ENCODE measurements at places on chromosomes 4 and X.

DNA sequence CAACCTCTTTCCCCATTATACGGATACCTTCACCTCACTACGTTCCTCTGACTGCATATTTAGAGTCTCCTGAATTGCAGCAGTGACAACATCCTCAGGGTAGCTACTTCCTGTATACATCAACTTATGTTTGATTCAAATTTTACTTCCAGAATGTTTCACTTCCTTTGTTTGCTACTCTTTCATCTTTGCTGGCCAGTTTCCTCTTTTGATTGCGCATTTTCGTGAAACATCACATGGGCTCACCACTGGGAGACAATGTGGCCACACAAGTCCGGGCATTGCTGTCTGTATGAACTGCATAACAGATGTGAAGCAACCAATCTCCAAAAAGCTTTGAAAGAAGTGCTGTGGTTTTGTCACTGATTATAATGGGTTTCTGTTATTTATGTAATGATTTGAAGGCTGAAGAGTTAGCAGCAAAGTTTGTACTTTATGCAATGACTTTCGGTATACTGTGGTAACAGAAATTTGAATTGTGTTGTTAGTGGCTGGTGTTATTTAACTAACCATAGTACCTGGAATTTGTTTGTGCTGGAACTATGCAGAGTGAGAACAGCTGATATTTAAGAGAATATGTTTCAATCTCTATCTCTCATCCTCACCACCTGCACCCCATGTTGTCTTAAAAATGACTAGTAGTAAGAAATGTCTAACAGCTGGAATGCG is 7.4 kb downstream of the SNCA start:
- peak; percentile 6 for DNase-seq

DNA sequence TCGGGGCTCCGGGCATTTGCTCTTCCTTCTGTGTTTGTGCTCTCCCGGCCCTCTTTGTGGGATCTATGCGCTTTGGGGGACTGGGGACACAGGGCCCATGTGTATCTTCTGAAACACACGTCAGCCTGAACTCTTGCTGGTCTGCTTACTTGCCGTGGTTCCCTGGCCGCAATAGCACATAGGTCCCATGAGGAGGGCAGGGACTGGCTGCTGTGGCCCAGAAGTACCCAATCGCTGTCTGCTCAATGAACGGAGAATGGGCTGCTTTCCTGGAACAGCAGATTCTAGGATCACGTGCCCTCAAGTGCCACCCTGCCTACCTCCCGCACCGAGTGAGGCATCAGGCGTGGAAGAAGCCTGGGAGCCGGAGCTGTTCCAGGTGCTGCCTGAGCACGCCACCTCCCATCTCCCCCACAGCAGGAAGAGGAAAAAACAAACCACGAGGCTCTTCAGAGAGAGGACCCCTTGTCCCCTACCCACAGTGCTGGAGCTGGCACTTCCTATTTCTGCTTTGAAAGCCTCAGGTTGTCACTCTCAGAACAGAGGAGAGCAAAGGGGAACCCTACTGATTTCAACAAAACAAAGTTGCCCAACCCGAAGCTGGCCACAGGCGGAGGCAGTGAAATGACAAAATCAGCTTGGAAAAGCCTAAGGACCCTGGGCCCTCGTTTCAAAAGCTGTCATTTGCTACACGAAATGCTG is 3.8 kb downstream of the G6PD start:
- peak; percentile 28 for DNase-seq

- no peak for DNase-seq
Measured at GRCh38 chrX:150870029-150870428, 28.4 kb downstream of the CD99L2 start.

DNA sequence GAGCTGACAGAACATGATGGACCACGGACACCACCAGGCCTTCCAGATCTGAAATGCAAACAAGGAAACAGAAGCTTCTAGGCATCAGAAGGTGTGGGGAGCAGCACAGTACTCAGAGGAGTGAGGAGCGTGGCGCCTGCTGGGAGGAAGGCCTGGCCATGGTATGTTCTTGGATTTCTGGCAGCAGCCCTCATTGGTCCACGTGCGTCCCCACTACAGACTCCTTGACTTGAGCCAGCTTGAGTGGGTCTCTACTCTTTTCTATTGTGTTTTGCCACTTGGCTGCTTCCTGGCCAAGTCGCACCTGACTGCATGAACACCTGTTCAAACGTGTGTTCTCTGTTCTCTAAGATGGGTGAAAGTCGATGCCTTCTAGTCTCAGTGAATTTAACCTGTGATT is 18.0 kb downstream of the ZNF275 start:
- DNase-seq, result no peak

DNA sequence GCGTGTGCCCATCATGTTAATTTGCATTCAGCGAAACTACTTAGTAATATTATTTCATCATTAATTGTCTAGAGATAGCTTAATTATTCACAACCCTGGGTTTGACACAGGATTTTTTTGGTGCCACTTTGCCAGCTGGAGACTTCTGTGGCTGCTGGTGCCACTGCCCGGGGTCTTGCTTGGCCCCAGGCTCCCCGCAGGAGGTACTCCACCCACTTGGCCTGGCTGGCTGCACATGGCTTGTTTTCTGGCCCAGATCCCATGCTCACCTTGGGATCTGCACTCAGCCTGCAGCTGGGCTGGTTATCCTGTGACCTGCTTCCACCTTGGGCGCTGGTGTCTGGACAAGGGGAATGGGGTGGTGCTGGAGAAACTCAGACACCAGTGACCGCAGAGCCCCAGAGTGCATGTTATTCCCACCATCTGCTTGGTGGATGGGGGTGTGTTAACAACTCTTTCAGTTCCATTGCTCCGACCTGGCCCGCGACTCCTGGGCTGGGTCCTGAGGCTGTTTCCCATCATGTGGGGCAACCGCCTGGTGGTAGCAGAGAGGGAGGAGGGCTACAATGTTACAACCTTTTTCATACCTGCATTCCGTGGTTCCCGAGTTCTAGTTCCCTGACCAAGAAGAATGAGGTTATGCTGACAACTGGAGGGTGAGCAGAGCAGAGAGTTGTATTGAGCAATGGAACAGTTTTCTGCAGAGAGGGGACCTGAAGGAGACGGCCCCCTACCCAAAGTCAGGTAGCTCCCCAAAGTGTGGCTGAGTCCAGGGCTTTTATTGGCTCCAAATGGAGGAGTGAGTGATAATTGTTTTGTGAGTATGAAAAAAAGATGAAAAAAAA is 1950.0 kb upstream of the IGFBP7 start:
- no peak for DNase-seq

GRCh38 chrX:78493180-78493579 is 165.8 kb upstream of the CYSLTR1 start:
- DNase-seq, result no peak

GRCh38 chr4:105714932-105715331 is 6.3 kb downstream of the GSTCD start:
- no peak for DNase-seq
